Right renal pelvis (tissue), 4 donors: ENCODE measurements at places on chromosomes 2 and 18. TPM values are rescaled to one million over a fixed set of nuclear protein-coding genes. Genes with fewer than 3 reads are reported as not detected.

Gene ABCB11
- not detected for polyA plus RNA-seq

Gene KCNJ13
- polyA plus RNA-seq = 4.7 TPM

Gene UGT1A8
- not detected for polyA plus RNA-seq

Gene RAB6C
- 0.72 TPM for polyA plus RNA-seq

GRCh38 chr18:53698907-53699306, 525.6 kb downstream of the MBD2 start:
- peak; percentile 8 for DNase-seq

GRCh38 chr2:239944694-239945551, 80.2 kb downstream of the NDUFA10 start:
- peak; percentile 25 for DNase-seq

Gene SP5
- 0.39 TPM for polyA plus RNA-seq

Gene PAIP2B
- 19.7 TPM for polyA plus RNA-seq

Gene SIGLEC15
- polyA plus RNA-seq = 0.79 TPM

Gene TEKT4
- 0.16 TPM for polyA plus RNA-seq

DNA sequence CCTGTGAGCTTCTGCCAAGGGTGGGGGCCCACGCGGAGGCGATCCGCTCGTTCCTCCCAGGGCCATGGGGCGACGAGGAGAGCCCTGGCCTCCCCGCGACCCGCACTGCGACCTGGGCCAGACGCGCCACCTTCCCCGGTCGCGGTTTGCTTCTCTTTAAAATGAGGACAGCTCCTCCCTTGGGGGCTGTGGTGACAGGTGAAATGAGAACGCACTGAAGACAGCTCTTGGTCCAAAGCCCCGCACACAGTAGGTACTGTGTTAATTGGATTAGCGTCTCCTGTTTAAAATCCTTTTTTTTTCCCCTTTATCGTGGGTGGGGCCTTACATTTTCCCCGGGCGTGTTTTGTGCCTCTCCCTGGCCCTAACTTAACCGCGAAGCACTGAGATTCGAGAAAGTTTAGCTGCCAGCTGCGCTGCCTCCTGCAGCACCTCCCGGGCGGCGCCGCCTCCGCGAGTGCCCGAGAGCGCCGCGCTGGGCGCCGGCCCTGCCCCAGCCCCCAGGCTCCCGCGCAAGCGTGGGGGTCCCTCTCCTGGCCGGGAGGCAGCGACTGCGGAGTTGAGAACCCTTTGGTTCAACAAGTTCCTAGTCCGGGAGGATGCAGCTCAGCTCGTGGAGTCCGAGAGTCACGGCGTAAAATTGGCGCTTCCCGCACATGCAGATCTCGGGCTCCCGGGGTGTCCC, 1.1 kb downstream of the HPCAL1 start:
- DNase-seq = peak; percentile 31

- DNase-seq = no peak
Measured at GRCh38 chr2:144914622-144915318, 394.9 kb upstream of the ZEB2 start.

DNA sequence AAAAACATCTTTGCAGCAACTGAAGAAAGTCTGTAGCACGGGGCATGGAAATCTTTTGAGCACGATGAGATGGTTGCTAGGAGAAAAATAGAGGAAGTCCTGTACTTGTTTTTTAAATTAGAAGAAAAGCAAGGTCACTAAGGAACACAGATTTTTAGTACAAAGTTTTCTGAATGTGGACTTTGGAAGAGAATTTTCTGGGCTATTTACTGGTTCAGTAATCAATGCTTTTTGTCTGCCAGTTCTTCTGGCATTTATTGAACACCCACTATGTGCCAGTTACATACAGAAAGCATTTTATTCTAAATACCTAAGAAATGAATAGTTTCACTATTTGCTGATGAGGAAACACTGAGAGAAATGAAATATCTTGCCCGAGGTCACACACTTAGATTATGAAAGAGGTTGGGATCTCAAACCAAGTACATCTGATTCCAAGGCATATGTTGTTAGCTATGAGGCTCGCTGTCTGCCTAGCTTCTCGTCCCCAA, 15.6 kb upstream of the MAP3K20 start:
- DNase-seq = no peak

Gene SRD5A2
- 0.10 TPM for polyA plus RNA-seq
